ENCODE measurements at places on chromosomes 12 and 14. TPM values are rescaled to one million over a fixed set of nuclear protein-coding genes. Genes with fewer than 3 reads are reported as not detected.

Gene VRTN
- total RNA-seq, result not detected

Gene RNU4-1
- 519 TPM for total RNA-seq

Gene CCDC177
- total RNA-seq, result not detected

Gene CIROP
- not detected for total RNA-seq

Gene PLA2G1B
- not detected for total RNA-seq

All from naive thymus-derived CD8-positive, alpha-beta T cell (primary cell).